ENCODE measurements at places on chromosomes 11 and 22. TPM values are rescaled to one million over a fixed set of nuclear protein-coding genes. Genes with fewer than 3 reads are reported as not detected.

The TENM4 gene
- total RNA-seq: 0.23 TPM

The PKP3 gene
- total RNA-seq: 33.4 TPM

The CEP126 gene
- total RNA-seq: 1.4 TPM

The DGCR6L gene
- total RNA-seq: 41.2 TPM

The TTC36 gene
- total RNA-seq: 2.7 TPM
